NCI-H69 (cell line): ENCODE measurements at places on chromosomes 16 and 17.

- peak; percentile 14 for DNase-seq
These were observed 1.2 kb downstream of the QPRT start for GRCh38 chr16:29680180-29680598.

DNA sequence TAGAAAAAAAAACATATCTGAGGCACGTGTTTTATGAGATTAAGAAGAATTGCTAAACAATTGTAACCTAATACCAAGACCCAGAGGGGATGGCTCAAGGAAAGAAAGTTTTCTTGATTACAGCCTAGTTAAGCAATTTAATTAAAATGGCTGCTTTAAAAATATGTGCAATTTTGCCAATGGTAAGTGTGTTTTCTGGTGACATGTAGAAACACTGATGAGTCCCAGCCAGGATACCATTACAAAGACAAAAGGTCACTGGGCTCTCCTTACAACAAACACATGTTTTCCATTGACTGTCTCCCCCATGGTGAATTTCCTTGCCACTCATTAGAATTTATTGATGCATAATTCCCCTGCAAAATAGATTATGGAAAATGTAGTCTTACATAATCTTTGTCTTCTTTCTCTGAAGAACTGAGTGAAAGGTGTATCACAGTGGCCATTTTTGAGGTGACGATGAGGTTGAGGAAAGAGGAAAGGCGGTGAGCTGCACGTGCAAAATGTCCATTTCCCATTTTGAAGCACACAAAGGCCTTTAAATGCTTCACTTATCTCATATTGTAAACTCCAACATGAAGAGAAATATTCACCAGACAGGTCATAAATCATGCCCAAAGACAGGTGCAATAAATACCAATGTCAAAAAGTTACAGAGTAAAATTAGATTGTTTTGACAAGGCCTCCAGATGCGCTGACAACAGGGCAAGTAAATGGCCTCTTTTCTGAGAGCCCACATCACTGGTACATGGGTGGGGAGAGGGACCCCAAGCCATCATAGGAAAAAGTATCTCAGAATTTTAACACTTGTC is 696.9 kb downstream of the KCNJ2 start:
- DNase-seq = no peak

GRCh38 chr17:81580481-81580880 is 28.3 kb upstream of the FAAP100 start:
- no peak for DNase-seq

- peak; percentile 43 for DNase-seq
These were observed 30.3 kb downstream of the CDK5R1 start for GRCh38 chr17:32516940-32517701.

DNA sequence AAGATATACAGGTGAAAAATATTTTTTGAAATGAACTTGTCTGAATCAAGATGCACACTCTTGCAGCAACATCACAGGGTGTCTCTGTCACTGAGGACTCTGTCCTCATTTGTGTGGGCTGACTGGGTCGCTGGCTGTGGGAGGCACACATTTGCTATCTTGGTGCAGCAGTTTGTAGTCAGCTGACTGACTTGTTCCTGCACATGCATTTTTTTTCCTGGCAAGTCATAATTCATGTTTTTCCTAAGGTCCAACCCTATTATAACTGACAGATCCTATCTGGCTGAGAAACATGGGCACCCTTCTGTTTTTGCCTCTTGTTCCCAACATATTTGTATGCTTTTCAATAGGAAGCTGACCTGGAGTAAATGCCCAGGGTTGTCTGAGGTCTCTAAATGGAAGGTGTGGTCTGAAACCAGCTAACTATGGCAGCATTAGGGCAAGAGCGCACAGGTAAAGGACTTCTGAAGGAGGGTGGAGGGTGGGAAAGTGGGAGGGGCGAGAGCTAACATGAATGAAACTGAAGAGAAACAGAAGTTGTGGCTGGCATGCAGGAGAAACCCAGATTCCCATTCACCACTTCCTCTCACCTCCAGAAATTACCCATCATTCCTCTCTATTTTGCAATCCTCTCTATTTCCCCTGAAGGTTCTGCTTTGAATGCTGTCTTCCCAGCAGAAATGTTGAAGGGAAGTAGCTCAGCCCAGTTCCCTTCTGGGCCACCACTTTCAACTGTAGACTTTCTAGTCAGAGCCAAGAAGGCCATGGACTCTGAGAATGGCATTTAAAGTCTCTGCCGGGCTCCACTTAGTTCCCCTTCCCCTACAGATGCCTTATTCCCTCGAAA is 166.1 kb downstream of the PRKCA start:
- DNase-seq = no peak

DNA sequence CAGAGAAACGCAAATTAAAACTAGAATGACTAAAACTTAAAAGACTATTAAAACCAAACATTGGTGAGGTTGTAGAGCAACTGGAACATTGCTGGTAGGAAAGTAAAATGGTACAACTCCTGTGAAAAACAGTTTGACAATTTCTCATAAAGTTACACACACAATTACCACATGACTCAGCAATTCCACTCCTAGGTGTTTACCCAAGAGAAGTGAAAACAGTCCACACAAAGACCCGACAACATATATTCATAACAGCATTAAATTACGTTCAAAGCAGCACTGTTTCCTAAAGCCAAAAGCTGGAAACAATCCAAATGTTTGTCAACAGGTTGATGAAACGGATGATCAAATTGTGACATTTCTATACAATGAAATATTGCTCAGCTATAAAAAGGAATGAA is 26.5 kb upstream of the ALOX12 start:
- DNase-seq = no peak

DNA sequence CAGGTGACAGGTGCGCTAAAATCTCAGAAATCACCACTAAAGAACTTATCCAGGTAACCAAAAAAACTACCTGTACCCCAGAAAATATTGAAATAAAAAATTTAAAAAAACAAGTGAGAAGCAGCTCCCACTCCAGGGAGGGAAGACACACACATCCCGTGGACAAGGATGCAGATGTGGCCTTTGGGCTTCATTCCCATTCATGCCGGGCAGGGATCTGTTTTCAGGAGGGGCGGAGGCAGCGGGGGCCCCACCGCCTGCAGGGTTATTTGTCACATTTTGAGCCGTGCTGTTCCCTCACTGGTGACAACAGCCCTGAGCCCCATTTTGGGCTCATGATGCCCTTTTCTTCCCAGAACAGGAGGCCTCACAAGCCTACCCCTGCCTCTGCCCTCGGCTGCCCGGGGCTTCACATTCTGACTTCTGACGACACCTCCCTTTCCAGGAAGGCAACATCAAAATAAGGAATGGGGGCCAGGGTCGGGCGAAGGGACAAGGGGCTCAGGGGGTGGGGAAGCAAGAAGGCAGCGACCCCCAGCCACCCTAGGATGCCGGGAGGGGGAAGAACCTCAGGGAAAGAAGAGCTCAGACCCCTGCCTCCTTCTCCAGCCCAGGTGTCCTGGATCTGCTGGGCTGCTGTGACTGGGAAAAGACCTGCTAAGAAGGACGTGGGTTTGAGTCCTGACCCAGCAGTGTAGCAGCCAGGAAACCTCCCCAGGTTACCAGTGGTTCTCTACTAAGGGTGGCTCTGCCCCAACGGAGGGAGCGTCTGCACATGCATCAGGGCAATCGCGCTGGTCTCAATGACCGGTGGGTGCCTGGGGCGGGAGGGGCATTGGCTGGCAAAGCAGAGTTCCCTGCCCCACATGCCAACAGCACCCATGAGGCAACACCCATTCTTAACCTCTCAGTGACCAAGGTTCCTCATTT is 2.3 kb upstream of the CD79B start:
- no peak for DNase-seq

DNA sequence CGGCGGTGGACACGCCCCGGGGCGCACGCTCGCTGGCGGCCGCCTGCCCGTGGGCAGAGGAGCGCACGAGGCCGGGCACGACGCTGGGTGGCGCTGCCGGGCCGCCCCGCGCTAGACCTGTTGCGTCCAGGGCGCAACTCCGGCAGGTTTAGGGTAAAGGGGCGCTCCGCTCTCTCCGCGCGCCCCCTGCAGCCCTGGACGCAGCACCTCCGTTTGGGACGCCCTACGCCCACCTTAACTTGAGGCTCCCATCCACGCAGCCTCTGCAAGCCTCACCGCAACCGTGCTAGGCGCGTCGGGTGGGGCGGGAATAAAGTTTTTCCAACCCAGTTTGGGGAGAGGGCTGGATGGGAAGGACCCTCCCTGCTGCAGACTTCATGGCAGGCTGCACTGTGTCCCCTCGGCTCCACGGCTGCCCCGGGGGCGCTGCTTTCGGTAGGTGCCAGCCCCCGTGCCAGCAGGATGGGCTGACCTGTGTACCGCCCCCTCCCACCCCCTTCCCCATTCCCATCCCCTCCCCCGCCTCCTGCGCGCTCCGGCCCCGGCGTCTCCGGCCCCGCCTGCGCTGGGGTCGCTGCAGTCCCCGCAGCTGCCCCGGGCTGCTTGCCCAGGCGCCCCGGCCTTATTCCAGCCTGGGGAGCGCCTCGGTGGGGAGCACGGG is at the start of gene SYT17:
Gene SYT17 (plus strand): TSS at position 531 of the 661 bp plus-strand sequence. CDS start 407 bp downstream, outside the sequence.
- peak; percentile 93 for DNase-seq

DNA sequence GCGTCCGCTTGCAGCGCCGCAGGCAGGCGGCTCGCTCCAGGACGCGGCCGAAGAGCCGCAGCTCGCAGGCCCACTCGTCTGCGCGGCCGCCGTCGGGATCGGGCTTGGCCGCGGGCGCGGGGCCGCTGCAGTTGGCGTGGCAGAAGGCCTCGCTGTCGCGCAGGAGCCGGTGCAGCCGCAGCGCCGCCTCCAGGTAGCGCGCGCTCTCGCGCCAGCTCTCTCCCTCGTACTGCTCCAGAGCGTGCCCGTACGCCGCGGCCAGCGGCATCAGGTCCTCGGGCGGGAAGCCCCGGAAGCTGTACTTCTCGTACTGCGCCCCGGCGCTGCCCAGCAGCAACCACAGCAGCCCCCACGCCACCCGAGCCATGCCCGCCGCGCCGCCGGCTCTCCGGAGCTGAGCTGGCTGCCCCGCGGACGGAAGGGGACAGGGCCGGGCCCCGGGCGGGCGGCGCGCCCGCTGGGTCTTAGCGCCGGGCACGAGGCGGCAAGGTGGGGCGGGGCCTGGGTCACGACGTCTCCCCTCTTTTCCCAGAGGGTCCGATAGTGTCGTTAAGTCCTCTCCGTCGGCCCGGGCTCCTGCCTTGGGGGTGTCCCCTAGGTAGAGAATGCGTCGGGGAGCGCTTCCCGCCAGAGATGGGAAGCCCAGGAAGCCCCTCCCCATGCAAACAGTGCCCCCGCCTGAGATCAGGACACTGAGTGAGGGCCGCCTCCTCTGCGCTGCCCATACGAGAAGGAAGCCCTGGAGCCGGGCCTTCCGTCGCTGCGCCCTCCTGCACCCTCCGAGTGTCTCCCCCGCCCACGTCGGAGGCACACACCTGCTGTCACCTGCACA is at the start of gene P3H4:
Gene P3H4 (minus strand): TSS at position 401 of the 832 bp plus-strand sequence. CDS start 34 bp downstream, at position 367.
- peak; percentile 89 for DNase-seq

DNA sequence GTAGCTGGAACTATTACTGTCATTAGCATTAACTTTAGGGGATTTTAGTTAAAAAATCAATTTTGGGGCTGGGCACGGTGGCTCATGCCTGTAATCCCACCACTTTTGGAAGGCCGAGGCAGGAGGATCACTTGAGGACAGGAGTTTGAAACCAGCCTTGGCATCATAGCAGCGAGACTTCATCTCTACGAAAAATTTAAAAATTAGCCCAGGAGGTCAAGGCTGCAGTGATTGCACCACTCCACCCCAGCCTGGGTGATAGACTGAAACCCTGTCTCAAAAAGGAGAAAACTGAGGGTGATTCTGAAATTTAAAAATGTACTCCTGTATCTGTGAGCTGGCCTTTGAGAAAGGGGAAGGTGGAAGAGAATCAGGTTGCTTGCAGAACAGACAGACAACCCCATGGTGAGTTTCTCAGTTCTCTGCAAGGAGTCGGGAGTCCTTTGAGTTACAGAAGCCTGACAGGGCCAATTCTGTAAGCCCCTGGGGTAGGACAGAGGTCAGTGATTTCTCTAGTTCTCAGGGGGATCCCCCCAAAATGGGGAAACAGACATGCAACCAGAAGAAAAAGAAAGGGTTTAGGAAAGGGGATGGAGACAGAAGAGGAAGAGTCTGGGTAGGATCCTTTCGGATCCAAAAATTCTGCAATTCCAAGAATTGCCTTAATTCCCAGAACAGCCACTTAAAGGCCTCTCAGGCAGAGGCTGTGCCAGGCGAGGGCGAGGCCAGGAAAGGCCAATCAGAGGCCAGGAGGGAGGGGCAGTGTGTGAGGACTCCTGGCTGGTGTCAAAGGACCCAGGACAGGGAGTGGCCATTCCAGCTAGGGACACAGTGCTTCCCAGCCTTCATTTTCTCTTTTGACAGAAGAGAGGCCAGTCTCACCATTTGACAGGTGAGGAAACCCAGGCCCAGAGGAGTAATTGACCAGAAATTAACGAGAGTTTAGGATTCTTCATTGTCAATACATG is 6.7 kb downstream of the NUPR1 start:
- DNase-seq = no peak

DNA sequence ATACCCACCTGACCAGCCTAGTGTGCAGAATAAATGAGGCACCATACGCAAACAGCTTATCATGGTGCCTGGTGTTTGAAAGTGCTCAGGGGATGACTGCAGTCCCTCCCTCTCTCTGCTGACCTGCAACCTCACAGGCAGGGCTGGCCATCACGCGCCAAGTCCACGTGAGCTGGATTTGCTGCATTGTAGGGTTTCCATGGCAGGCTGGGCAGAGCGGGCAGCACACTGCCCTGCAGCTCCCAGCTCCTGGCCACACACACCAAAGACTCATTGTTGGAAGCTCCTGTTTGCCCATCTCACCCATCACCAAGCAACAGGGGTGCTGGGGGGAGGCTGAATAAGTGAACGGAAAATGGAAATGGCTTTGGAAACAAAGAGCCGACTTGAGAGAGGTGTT is 81.8 kb downstream of the IRX3 start:
- DNase-seq = no peak
